Effector memory CD8-positive, alpha-beta T cell (primary cell): ENCODE measurements at places on chromosomes 2 and 18.

- DNase-seq, result no peak
These were observed 193.4 kb downstream of the CCDC102B start for GRCh38 chr18:68991286-68991685.

- DNase-seq, result no peak
These were observed 1.1 kb upstream of the RNU4ATAC start for GRCh38 chr2:121529439-121530211.

DNA sequence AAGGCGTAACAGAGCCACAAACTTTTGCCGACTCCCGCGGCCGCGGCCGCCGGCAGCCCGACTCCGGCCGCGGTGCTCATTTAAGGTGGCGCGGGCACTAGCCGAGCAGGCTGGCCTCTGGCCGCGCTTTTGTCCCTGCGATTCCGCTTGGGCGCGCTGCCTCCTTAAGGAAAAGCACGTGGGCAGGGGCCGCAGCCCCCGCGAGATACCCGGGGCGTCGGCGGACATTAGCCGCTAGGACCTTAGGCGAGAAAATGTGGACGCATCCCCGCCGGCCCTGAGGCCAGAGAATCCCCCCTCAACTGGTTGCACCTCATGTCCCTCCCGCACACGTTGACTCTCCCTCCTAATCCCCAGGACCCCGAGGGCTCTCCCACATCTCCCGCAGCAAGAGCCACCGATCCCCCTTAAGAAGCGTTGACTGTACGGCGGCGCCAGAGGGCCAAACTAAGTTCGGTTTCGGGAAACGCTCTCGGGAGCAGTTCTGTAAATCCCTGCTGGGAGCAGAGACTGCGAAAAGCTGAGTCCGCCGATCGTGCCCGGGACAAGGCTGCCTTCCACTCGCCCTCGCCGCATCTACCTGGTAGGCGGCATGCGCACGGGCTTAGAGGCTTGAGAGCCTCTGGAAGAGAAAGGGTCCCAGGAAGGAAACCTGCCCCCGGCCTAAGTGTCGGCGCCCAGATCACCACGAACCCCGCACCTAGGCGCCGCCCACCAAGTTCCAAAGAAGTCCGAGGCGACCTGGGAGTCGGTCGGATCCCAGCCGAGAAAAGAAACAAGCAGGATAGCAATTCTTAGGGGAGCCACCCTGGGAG is 1.8 kb upstream of the SATB2 start:
- DNase-seq, result no peak

- no peak for DNase-seq
These were observed 25.4 kb downstream of the MYO7B start for GRCh38 chr2:127560931-127561280.

DNA sequence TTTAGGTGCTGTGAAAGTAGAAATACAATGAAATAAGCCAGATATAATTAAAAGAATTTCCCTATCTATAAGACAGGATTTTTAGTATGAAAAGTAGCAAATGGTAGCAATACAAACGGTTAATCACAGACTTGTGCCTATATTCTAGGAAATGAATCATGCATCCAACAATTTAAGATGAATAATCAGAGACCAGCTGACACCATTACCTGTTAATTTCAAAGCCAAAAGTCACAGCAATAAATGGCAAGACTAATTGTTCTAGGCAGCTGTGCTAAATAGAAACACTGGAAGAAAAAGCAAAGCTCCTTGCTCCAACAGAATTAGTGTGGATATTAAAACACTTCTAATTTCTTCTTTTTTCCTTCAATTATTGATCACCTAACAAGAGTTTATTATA is 35.1 kb upstream of the MPP4 start:
- DNase-seq, result no peak
